ENCODE measurements at places on chromosomes 5 and 9. TPM values are rescaled to one million over a fixed set of nuclear protein-coding genes. Genes with fewer than 3 reads are reported as not detected.
A peak's percentile ranks its signal among the peaks of the same experiment; 100 is the strongest.

DNA sequence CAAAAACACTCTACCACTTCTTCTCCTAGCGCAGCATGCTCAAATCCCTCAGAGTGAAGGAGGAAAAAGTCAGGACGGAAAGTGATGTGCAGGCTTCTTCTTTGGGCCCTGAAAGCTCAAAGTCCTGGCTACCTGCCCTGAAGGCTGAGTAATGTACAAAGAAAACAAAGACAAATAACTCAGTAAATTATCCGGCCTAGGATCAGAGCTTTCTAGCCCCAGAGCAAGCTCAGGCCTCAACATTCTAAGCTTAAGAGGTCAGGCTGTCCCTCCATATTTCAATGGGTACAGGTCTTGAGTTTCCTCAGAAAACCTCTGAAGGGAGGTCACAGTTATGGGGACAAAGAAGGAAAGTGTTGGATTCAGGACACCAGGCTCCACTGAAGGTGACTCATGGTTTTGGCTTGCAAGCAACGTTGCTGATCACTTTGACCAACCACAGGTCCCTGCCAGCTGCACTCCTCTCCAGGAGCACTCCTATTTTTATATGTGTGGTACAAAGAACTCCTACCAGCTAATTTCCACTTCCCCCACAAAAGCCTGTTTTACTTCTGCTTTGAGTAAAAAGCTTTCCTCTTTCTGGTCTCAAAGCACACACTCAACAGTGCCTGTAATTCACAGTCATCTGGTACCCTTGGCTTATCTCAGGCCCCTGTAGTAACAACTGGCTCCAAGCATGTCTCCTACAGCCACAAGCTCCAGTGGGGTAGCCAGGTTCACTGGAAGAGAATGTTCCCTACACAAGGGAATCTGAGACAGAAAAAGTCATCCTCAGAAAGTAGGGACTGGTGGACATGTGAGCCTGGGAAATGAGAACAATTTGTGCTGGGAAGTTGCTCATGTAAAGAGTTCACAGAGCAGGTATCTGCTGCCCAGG, 115.7 kb downstream of the UGCG start:
- peak overlapping the region; percentile 77 for H3K27ac ChIP-seq
- no peaks in the 10 kb centered on the region for H3K36me3 ChIP-seq
- H3K4me3 ChIP-seq: no peak overlapping the region
- peaks cover 18% of the 10 kb centered on the region for H3K4me1 ChIP-seq

DNA sequence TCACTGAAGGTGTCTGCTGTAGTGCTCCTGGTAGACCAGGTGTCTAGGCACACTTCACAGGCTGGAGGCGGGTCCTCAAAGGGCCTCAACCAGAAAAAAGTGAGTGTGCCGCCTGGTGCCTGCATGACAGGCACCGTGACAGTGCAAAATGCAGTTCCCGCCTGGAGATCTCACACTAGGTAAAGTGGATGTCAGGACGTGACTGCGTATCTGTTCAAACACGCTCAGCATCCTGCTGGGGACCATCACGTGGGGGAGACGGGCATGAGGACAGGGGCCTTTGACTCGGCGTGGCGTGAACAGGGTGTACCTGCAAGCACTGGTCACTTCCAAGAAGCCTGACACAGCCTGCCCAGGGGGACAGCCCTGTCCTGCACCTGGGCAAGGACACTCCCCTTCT, 32.3 kb upstream of the NTNG2 start:
- no peaks in the 10 kb centered on the region for H3K36me3 ChIP-seq
- DNase-seq: no peak
- H3K4me1 ChIP-seq: no peaks in the 10 kb centered on the region
- H3K27ac ChIP-seq: no peak overlapping the region
- H3K27me3 ChIP-seq: no peaks in the 10 kb centered on the region

The LECT2 gene
- total RNA-seq: not detected

GRCh38 chr9:72443855-72444254, 77.6 kb upstream of the TMC1 start:
- no peaks in the 10 kb centered on the region for H3K27me3 ChIP-seq
- no peaks in the 10 kb centered on the region for H3K36me3 ChIP-seq
- no peak overlapping the region for H3K4me3 ChIP-seq
- H3K4me1 ChIP-seq: no peaks in the 10 kb centered on the region

DNA sequence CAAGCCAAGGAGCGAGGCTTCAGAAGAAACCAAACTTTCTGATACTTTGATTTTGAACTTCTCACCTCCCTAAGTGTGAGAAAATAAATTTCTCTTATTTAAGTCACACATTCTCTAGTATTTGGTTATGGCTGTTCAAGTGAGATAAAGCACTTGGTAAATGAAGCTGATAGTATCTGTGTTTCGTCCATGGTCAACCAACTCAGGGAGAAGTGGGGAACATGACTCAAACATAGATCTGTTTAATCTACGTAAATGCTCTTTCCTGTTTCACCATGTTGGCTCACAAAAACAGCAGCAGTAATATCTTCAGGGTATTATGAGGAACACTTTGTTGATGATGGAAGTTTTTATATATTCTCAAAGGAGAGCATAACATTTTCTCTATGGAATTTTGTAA, 2167.2 kb upstream of the C9orf72 start:
- no peak overlapping the region for H3K27ac ChIP-seq
- H3K36me3 ChIP-seq: no peaks in the 10 kb centered on the region
- H3K4me3 ChIP-seq: no peak overlapping the region

The GABRA6 gene
- not detected for total RNA-seq

DNA sequence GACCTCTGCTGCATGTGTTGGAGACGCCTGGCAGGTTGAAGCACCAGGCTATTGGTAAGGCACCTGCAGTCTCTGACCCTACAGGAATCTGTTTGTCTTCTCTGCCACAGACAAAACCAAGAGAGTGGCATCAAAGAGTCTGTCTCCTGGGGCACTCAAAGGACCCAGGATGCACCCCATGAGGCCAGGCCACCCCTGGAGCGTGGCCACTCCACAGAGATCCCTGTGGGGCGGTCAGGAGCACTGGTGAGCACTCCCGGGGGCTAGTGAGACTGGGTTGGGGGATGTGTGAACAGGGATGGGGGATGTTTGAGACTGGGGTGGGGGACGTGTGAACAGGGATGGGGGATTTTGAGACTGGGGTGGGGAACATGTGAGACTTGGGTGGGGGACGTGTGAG, 240.3 kb downstream of the CACNA1B start:
- H3K27me3 ChIP-seq: no peaks in the 10 kb centered on the region
- no peak for DNase-seq

The LSM11 gene
- total RNA-seq: 1.6 TPM

DNA sequence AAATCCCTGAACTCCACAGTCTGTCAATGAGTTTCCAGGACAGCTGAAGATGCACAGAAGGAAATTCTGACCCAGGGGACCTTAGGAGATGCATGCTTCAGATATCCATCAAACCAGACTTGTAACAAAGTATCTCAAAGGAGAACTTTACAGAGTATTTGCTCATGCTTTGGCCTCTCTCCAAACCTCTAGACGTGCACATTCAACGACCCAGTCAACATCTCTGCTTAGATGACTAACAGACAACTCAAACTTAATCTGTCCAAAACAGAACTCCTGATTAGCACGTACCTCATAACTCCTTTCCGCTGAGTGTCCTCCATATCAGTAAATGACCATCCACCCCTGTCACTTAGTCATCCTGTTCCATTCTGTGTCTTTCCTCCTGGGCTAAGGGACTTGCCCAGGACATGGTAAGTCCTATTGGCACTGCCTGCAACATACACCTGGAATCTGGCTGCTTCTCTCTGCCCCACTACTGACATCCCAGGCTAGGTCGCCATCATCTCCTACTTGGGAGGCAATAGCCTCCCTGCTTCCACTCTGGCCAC, 107.4 kb downstream of the LMNB1 start:
- no peak overlapping the region for H3K4me3 ChIP-seq
- no peaks in the 10 kb centered on the region for H3K36me3 ChIP-seq
- DNase-seq: no peak
- no peaks in the 10 kb centered on the region for H3K4me1 ChIP-seq

The SCGB3A1 gene
- total RNA-seq: not detected

DNA sequence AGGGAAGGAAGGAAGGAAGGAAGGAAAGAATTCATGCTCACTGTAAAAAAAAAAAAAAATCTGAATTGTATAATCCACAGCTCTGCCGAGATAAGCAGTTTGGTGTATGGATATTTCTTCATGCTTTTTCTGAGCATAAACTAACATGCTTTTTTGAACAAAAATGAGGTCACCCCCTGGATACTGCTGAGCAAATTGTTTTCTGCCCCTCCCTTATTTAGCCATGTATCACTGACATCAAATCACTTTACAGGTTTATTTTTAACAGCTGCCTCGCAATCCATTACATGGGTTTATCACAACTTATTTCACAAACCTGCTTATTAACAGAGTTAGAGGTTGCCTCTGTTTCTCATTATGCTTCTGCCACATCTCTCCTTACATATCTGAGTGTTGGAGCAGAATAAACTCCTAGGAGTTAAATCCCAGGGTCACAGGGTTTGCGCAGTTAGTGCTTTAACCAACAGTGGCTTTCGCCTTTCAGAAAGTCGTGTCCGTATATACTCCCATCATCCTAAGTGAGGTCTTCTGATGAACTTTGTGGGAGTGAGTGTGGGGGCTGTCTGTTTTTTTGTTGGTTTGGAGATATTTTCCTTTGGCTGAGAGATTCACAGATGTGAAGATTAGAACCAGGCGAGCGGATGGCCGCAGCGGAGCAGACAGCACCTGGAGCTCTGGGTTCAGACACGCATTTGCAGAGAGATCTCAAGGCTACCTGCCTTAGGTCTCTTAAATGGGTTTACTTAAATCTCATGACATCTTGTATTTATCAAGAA, 57.7 kb downstream of the AK8 start:
- no peak for DNase-seq
- H3K27me3 ChIP-seq: no peaks in the 10 kb centered on the region
- H3K36me3 ChIP-seq: no peaks in the 10 kb centered on the region
- H3K27ac ChIP-seq: no peak overlapping the region
- no peak overlapping the region for H3K4me3 ChIP-seq

GRCh38 chr5:177146891-177147638, 13.5 kb downstream of the NSD1 start:
- peaks cover 8% of the 10 kb centered on the region for H3K4me1 ChIP-seq
- H3K36me3 ChIP-seq: peaks cover 23% of the 10 kb centered on the region
- DNase-seq: no peak
- no peak overlapping the region for H3K4me3 ChIP-seq
- no peaks in the 10 kb centered on the region for H3K27me3 ChIP-seq
- no peak overlapping the region for H3K27ac ChIP-seq

DNA sequence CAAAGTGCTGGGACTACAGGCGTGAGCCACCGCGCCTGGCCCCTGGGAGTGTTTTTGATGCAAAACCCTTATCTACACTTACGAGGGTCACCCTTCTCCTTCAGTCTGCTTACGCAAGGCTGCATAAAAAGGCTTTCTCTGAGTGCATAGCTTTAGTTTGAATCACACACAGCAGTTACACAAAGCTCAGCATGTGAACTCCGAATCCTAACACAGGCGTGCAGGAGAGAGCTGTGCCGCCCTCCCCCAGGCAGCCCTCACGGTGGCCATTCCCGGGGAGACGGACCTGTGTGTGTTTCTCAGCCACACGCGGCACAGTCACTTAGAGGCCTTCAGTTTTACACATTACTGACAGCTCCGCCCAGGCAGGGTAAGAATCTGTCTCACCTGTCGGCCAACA, 26.7 kb downstream of the EXD3 start:
- no peaks in the 10 kb centered on the region for H3K27me3 ChIP-seq
- H3K4me3 ChIP-seq: no peak overlapping the region
- H3K4me1 ChIP-seq: no peaks in the 10 kb centered on the region
- no peak overlapping the region for H3K27ac ChIP-seq
- no peaks in the 10 kb centered on the region for H3K36me3 ChIP-seq

GRCh38 chr9:134222018-134222573, 57.7 kb upstream of the RNU6ATAC start:
- no peaks in the 10 kb centered on the region for H3K4me1 ChIP-seq
- H3K27ac ChIP-seq: no peak overlapping the region
- no peaks in the 10 kb centered on the region for H3K27me3 ChIP-seq
- DNase-seq: no peak

Data from right atrium auricular region (tissue), 2 donors.